ENCODE measurements at places on chromosomes 4 and X. TPM values are rescaled to one million over a fixed set of nuclear protein-coding genes. Genes with fewer than 3 reads are reported as not detected.

The KLHL15 gene
- 11.7 TPM for polyA plus RNA-seq

DNA sequence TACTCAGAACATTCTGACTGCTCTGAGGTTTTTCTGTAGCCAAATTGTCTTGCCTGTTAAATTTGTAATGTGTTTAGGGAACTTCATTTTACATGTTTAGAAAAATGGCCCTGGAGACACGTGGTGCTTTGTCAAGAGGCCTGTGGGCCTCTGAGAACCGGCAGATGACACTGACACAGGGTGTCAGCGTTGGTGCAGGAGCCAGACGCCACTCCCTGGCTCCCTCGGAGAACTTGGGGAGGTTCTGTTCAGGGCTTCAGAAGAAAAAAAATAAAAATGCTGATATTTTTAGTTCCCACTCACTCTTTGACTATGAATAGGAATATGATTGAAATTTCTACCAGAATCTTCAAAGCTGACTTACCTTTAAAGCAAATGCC lies 190.9 kb upstream of the GATB start:
- no peak for DNase-seq

DNA sequence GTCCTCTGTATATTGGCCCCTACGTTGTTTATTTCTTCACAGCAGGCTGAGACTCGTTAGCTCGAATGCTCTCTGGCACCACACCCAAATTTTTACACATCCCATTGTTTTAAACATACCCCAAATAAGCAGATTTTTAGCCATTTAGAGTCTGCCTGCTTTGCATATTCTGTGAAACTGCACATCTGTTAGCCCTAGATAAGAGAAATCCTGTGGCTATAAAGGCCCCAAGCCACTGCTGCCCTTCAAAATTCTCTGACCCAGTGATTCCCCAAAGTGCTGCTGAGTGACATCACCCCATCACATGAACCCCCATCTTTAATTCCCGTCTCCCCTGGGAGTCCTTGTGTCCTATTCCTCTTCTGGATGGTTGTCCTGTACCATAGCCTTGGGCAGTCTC lies 20.8 kb downstream of the TEX13C start:
- no peak for DNase-seq

DNA sequence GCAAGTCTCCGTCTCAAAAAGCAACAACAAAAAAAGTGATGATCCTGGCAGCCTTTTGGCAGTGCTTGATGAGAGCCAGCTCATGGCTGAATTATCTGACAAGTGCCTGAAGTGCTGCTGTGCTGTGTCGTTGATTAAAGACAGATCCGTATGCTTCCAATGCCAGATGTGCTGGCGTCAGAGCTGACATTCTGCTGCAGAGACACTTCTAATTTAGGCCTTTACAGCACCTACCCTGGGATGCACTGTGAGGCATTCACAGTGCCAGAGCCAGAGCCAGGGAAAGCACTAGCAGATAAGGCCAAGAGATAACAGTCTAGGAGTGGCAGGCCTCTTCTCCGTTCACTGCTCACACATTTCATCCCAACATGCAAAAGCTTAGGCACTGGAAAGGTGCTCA lies 995.5 kb downstream of the RAB28 start:
- DNase-seq, result no peak

GRCh38 chr4:177116161-177116560 lies 193.5 kb upstream of the NEIL3 start:
- no peak for DNase-seq

The DMRTC1B gene
- 1.1 TPM for polyA plus RNA-seq

- DNase-seq, result no peak
These were observed 25.4 kb upstream of the AFAP1 start for GRCh38 chr4:7964890-7965662.

DNA sequence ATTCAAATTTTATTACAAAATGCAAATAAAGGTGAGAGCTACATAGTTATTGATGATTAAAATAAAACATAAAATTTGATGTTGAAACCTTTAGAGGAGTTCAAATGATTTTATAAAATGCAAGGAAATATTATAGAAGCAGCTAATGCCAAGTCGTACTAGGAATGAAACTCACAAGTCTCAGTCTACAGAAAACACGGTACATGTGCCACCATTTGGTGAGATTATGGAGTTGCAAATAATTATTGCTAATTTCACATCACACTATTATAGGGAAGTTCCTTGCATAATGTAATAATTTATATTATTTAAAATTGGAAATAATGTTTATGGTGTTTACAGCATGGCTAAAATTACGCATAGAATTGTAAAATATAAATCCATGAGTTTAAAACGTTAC lies 1601.7 kb upstream of the TENM3 start:
- DNase-seq, result no peak

The SLC9B1 gene
- polyA plus RNA-seq, result 2.2 TPM

- no peak for DNase-seq
These were observed 196.8 kb upstream of the ATP6AP2 start for GRCh38 chrX:40383969-40384368.

All from muscle of back (tissue), 13 donors.